Neural progenitor cell (in vitro differentiated cells): ENCODE measurements at places on chromosomes 1 and 21. TPM values are rescaled to one million over a fixed set of nuclear protein-coding genes. Genes with fewer than 3 reads are reported as not detected.

DNA sequence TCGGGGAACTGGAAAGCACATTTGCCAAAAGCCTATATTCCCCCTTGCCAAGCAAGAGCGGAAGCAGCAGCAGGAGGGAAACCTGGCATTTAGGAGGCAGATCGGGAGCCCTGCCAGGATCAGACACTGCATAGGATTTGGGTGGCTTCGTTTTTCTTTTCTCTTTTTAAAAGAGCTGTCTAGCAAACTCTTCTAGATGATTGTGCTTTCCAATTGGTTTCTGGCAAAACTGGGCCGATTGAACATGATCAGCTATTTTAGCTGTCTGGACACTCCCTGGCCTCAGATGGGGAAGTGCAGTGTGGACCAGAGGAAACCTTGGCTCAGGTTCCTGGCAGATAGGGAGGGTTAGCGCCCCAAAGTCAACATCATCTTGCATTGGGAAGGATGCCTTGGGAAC is 414.0 kb upstream of the KAZN start:
- H3K4me1 ChIP-seq, result peaks cover 44% of the 10 kb centered on the region
- no peaks in the 10 kb centered on the region for H3K27me3 ChIP-seq
- no peak overlapping the region for H3K4me3 ChIP-seq
- no peak overlapping the region for H3K27ac ChIP-seq
- no peak for DNase-seq
- H3K36me3 ChIP-seq, result no peaks in the 10 kb centered on the region

GRCh38 chr21:42698733-42699132 is 45.3 kb downstream of the PDE9A start:
- H3K27me3 ChIP-seq, result no peaks in the 10 kb centered on the region
- H3K36me3 ChIP-seq, result peaks cover 23% of the 10 kb centered on the region
- no peaks in the 10 kb centered on the region for H3K4me1 ChIP-seq
- no peak overlapping the region for H3K4me3 ChIP-seq
- no peak for DNase-seq

- no peak for DNase-seq
- no peak overlapping the region for H3K27ac ChIP-seq
- H3K27me3 ChIP-seq, result no peaks in the 10 kb centered on the region
- H3K36me3 ChIP-seq, result no peaks in the 10 kb centered on the region
- no peak overlapping the region for H3K4me3 ChIP-seq
These were observed 1.6 kb upstream of the TAF12 start for GRCh38 chr1:28644494-28644893.

DNA sequence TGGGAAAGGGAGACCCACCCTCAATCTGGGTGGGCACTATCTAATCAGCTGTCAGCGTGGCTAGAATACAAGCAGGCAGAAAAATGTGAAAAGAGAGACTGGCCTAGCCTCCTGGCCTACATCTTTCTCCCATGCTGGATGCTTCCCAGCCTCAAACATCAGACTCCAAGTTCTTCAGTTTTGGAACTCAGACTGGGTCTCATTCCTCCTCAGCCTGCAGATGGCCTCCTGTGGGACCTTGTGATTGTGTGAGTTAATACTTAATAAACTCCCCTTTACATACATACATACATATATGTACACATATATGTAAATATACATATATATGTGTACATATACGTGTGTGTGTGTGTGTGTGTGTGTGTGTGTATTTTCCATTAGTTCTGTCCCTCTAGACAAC is 207.1 kb downstream of the BRINP2 start:
- H3K4me3 ChIP-seq, result no peak overlapping the region
- H3K4me1 ChIP-seq, result no peaks in the 10 kb centered on the region
- H3K27me3 ChIP-seq, result no peaks in the 10 kb centered on the region
- H3K36me3 ChIP-seq, result no peaks in the 10 kb centered on the region
- DNase-seq, result no peak

DNA sequence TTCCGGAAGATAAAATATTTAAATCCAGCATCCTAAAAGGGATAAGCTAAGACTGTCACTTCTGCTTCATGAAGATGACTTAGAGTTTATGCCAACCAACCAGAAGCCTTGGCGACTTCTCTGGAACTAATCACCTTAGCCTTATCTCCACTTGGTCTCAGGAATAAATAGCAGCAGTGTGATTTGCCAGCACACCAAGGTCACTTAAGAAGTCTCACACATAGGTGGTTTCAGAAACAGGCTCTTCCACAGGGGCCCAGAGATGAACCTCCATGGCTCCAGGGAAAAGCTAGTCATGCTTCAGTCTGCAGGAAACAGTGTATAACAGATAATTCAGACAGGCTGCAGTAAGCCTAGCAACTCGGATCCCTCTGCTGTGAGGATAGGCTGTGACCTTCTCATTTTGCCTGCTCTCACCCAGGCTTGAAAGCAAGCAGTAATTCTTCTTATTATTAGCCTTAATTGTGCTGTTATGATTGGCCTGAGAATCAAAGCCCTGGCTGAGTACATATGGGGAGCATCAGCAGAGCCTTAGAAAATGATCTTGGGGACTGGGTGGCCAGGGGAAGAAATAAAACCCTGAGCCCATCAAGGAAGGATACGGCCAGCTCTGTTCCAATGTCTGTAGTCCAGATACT is 84.7 kb downstream of the WLS start:
- H3K4me1 ChIP-seq, result no peaks in the 10 kb centered on the region
- no peaks in the 10 kb centered on the region for H3K36me3 ChIP-seq

DNA sequence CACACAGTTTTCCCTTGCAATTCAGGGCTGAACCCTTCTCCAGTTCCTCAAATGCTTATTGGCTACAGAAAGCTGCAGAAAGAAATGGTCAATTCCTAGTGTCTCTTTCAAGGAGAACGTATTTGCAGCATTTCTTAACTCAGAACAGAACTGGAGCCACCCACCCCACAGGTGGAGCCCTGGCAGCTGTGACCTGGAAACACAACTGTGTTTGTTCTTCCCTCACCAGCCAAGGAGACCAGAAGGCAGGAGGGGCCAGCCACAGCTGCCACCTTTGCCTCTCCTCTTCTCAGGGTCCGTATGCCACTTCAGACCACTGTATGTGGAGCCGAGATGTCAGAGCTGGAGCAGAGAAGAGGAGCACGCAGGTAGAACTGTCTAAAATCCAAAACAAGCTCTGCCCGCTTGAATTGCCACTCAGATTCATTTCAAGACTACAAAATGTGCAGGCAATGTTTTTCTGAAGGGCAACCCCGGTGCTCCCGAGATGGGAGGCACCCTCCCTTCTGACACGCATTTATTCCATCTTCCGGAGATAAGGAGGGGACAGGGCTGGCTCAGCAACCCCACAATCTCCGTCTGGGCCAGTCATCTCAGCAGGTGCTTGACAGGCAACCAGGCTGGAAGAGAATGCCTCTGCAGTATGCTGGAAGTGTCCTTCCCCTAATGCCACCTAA is 16.7 kb downstream of the CD247 start:
- H3K27me3 ChIP-seq, result no peaks in the 10 kb centered on the region
- DNase-seq, result no peak
- no peaks in the 10 kb centered on the region for H3K36me3 ChIP-seq
- peaks cover 36% of the 10 kb centered on the region for H3K4me1 ChIP-seq
- H3K4me3 ChIP-seq, result no peak overlapping the region
- H3K27ac ChIP-seq, result no peak overlapping the region

- no peak for DNase-seq
- H3K4me3 ChIP-seq, result no peak overlapping the region
- H3K4me1 ChIP-seq, result peaks cover 19% of the 10 kb centered on the region
- H3K36me3 ChIP-seq, result no peaks in the 10 kb centered on the region
- H3K27ac ChIP-seq, result no peak overlapping the region
- H3K27me3 ChIP-seq, result no peaks in the 10 kb centered on the region
These were observed 46.1 kb downstream of the APP start for GRCh38 chr21:26124421-26124833.

- H3K27me3 ChIP-seq, result no peaks in the 10 kb centered on the region
- H3K36me3 ChIP-seq, result no peaks in the 10 kb centered on the region
- no peaks in the 10 kb centered on the region for H3K4me1 ChIP-seq
- H3K4me3 ChIP-seq, result no peak overlapping the region
- DNase-seq, result no peak
These were observed 911.9 kb downstream of the TTLL7 start for GRCh38 chr1:83086986-83087512.

GRCh38 chr1:150288382-150288781 is 5.3 kb upstream of the MRPS21 start:
- no peaks in the 10 kb centered on the region for H3K36me3 ChIP-seq
- no peak overlapping the region for H3K27ac ChIP-seq
- H3K4me1 ChIP-seq, result peaks cover 2% of the 10 kb centered on the region

DNA sequence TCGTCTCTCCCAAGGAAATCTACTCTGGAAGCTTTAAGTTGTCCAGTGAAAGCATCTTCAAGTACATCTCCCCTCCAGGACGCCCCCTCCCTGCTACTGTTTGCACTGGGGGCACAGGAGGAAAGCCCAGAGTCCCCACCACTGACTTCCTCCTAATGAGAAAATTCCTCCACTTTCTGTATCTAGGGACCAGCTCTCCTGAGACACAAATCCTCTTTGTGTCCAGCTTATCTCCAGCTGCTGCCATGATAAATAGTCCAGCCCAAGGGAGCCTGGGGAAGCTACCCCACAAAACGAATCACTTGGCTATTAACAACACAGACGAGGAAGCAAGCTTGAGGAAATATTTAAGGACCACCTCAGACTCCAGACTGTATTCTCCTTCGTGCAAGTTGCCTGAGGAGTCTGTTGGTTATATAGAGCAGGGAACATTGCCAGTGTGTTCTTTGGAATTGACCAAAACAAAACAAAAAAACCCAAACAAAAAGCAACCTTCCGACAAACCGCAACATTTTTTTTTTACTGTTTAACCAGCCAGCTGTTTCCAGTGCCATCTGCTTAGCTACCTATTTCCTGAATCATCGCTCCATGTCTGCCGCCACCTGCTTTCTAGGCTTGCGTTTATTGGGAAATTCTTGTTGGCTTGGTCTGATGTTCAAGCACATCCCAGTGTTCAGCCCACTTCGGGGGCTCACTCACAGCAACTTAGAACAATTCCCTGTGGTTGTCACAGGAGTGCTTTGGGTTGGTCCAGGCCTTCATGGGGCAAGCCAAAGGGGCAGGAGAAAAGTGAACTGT is 7.7 kb downstream of the C1orf226 start:
- peak; percentile 79 for DNase-seq
- H3K27me3 ChIP-seq, result no peaks in the 10 kb centered on the region
- no peaks in the 10 kb centered on the region for H3K36me3 ChIP-seq
- no peak overlapping the region for H3K4me3 ChIP-seq
- H3K27ac ChIP-seq, result peak overlapping the region; percentile 18
- H3K4me1 ChIP-seq, result peaks cover 60% of the 10 kb centered on the region

DNA sequence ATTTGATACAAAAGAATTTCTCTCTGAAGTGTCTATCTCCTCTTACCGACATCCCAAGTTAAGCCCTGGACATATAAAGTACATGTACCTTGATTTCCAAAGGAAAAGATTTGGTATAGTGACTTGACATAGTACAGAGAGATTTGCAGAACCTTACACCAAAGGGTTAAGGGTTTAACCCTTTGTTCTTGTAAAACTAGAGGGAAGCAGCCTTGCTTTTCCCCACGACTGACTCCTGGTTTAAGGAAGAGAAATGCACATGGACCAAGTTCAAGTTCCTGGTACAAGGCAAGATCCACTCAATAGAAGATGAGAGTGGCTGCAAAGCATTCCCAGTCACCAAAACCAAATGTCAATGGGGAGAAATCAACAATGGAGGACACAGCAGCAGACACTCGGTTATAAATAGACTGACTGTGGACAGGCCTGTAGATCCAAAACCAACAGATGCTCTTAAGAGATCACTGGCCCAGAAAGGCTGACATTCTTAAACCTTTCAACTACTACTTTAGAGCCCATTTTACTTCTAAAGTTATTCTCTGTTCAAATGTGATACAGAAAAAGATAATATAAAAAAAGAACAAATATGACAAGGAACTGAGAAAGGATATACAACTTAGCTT is 69.4 kb downstream of the PUM1 start:
- H3K27me3 ChIP-seq, result no peaks in the 10 kb centered on the region
- no peak overlapping the region for H3K4me3 ChIP-seq

DNA sequence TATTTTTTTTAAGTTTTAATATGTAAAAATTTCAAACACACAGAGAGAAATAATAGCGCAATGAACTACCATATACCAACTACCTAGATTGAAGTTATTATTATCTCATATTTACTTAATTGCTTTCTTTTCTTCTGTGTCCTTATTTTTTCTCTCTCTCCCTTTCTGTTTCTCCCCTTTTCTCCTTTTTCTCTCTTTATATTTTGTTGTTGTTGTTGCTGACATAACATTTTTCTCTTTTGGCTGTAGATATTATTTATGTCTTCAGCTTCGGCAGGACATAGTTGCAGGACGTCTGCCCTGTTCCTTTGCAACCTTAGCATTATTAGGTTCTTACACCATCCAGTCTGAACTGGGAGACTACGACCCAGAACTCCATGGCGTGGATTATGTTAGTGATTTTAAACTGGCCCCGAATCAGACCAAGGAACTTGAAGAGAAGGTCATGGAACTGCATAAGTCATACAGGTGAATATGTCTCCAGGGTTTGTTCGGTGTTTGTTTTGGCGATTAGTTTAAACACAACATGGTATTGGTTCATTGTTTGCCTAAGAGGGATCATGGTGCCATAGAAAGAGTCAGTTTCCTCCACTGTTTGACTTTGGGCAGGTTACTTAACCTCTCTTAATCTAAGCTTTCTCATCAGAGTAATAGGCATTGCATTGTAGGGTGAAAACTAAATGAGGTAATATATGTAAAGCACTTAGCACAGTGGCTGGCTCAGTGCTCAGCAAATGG is 103.8 kb downstream of the EPB41 start:
- H3K27ac ChIP-seq, result no peak overlapping the region
- H3K4me3 ChIP-seq, result no peak overlapping the region
- H3K4me1 ChIP-seq, result no peaks in the 10 kb centered on the region
- H3K27me3 ChIP-seq, result no peaks in the 10 kb centered on the region

DNA sequence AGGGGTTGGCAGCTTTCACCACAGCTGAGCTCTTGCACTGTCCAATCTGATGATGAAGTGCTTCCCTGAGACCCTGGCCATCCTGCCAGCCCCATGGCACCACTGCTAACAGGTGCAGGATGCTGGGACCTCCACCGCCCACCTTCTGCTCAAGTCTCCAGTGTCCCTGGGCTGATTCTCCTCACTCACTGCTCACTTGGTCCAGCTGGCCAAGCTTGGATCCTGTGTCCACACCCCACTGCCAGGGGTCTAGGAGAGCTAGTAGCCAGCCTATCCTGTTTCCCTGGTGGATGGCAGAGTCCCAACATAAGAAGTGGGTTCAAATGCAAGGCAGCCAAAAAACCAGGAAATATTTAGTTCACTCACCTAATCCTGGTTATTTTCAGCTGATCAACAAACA is 217.2 kb upstream of the IRF2BP2 start:
- no peak for DNase-seq
- H3K27me3 ChIP-seq, result no peaks in the 10 kb centered on the region
- no peak overlapping the region for H3K27ac ChIP-seq

DNA sequence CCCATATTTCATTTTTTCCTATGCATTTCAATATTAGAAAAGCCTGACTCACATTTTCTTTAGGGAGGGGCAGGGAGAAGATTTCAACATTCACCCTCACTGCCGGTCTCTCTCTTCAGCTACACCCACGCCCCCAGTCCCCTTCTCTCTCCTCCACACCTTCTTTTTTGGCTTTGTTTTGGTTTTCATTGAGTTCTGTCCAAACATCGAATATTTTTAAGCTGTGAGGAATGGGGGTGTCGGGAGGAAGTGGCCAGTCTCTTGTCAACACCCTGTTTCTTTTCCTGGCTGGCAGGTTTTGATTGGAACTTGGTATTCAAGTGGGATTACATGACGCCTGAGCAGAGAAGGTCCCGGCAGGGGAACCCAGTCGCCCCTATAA is 177.3 kb downstream of the PGBD5 start:
- DNase-seq, result no peak
- H3K36me3 ChIP-seq, result no peaks in the 10 kb centered on the region
- H3K4me3 ChIP-seq, result no peak overlapping the region

The LORICRIN gene
- not detected in 2 replicates for total RNA-seq

The C2CD2 gene
- 15.3 and 19.6 TPM in 2 replicates for total RNA-seq

The EXTL1 gene
- total RNA-seq, result 0.95 and 2.1 TPM in 2 replicates

The FALEC gene
- 0.96 TPM in 1 of 2 replicates, not detected in the other for total RNA-seq

The ERVH48-1 gene
- total RNA-seq, result 0.19 TPM in 1 of 2 replicates, not detected in the other

The PITHD1 gene
- 63.7 and 72.5 TPM in 2 replicates for total RNA-seq

The SCAF4 gene
- 27.0 and 31.9 TPM in 2 replicates for total RNA-seq
